ENCODE measurements at places on chromosomes 2 and 18.

GRCh38 chr2:12451726-12452125 is 265.0 kb upstream of the TRIB2 start:
- no peak for DNase-seq

GRCh38 chr2:6167592-6168138 is 475.5 kb downstream of the SOX11 start:
- no peak for DNase-seq

- DNase-seq, result no peak
These were observed 21.3 kb downstream of the PLEKHB2 start for GRCh38 chr2:131126436-131126835.

GRCh38 chr2:55616551-55617174 is 759 bp downstream of the PPP4R3B start:
- DNase-seq, result peak; percentile 45
